ENCODE measurements at places on chromosomes 4 and X. TPM values are rescaled to one million over a fixed set of nuclear protein-coding genes. Genes with fewer than 3 reads are reported as not detected.

SAGE1 gene
- total RNA-seq = not detected

DNA sequence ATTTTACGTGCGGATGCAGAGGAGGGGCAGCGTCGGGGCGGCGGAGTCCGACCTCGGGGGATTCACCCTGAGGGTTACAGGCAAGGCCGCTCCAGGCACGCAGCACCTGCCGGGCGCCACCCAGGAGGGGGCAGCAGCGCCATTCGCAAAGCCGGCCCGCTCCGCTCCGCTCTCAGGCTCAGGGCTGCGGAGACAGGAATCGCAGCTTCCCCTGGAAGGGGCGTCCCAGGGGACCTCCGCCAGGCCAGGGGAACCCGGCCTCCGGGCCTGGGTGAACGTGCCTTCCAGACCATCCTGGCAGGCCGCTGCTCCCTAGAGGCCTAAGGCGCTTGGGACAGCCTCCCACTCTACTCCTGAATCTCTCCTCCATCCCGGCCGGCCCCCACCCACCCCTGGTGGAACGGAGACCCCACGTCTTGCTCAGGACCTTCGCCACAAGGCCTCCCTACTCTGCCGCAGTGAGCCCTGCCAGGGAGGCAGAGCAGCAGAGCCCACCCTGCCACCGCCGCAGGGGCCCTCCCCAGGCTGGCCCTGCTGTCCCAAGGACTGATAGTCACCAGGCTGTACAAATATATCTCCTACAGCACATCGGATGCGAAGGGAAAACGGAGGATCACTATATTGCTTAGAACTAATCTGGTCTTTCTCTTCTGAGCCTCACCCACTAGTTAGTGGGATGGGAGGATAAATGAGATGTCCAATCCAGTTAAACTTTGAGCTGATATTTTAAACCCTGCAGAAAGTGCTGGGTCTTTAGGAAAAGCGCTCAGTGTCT, 115.0 kb downstream of the SMIM20 start:
- DNase-seq = peak; percentile 56

- no peak for DNase-seq
These were observed 436.2 kb downstream of the FAT4 start for GRCh38 chr4:125750828-125751466.

- DNase-seq = no peak
These were observed 103.4 kb downstream of the PDE5A start for GRCh38 chr4:119525005-119525749.

ARX gene
- total RNA-seq = not detected

DNA sequence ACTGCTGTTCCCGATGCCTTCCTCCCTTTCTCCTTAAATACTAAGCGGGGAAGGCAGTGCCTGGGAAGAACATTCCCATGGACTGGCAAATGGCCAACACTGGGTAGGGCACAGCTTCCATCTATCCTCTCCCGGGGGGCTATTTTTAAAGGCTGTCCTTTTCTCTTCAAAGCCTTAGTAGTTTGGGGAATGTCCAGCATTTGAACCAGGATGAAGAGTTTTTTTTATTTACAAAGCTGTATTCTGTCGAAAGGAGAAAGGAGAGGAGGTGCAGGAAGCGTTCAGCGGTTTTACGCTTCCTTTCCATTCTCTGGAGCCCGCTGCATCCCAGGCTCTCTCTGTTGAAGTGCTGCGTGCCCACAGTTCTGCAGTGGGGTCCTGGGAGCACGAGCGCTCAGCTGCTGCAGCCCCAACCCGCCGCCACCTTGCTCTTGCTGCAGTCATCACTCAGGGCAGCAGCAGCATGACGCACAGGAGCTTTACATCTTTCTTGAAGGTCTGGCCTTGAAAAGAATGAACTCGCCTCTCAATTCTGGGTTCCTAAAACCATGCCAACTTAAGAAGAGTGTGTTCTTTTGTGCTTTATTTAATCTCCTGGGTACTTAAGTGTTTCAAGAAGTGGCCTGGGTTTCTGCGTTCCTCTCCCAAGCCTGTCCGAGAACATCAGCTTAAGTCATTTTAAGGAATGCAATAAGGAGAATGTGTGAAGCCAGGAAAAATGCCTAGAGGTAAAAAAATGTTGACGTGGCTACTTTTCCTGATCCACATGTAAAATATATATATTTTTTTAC, 427.2 kb downstream of the MAPK10 start:
- DNase-seq = no peak

GRCh38 chrX:16577483-16578029, 72.4 kb upstream of the S100G start:
- DNase-seq = no peak

GRCh38 chrX:51759055-51759839, 16.0 kb downstream of the GSPT2 start:
- DNase-seq = no peak

GRCh38 chr4:88059766-88060165, 52.3 kb downstream of the PKD2 start:
- no peak for DNase-seq

NIPAL1 gene
- total RNA-seq = 8.6 TPM

DRP2 gene
- 0.30 TPM for total RNA-seq

- DNase-seq = no peak
These were observed 104.3 kb downstream of the PARM1 start for GRCh38 chr4:75037252-75037651.

SPANXC gene
- total RNA-seq = not detected

DNA sequence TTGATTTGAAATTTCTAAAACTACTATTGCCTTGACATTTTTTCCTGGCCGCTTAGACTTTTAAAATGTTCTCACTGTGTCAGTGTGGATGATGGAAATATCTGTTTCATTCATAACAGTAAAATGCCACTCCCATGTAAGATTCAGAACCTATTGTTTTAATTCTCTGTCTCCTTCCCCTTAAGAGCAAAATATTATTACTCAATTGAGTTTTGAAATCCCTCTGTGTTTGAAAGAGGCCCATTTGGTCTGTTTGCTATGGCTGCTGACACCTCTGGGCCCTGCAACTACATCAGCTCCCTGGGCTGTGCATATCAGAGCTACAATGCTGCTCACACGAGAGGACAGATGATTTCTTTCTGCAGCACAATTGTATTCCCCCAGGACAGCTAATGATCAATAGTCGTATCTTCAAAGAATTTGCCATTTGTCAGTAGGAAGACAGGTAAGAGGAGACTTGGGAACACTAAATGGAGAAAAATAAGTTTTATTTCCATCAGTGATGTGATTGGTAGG, 388.0 kb upstream of the GALNT7 start:
- no peak for DNase-seq

GRCh38 chr4:68272380-68272779, 26.9 kb upstream of the TMPRSS11B start:
- no peak for DNase-seq

FGG gene
- 1.8 TPM for total RNA-seq

DNA sequence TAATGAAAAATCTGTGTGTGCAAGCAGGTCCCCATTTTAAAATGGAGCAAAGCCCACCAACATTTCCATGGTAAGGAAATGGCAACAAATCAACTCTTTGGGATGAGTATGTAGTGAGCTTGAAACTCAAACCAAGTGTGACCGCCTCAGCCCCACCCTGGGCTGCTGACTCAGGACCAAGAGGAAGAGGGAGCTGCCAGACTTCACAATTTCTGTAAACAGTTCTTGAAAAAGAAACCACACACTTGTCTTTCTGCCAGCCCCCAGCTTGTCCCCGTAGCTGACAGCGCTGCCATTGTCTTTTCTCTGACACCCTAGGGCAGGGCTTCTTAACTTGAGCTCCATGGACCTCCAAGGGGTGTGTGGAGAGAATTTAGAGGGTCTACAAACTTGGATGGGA, 10.3 kb downstream of the RTL5 start:
- peak; percentile 21 for DNase-seq

DNA sequence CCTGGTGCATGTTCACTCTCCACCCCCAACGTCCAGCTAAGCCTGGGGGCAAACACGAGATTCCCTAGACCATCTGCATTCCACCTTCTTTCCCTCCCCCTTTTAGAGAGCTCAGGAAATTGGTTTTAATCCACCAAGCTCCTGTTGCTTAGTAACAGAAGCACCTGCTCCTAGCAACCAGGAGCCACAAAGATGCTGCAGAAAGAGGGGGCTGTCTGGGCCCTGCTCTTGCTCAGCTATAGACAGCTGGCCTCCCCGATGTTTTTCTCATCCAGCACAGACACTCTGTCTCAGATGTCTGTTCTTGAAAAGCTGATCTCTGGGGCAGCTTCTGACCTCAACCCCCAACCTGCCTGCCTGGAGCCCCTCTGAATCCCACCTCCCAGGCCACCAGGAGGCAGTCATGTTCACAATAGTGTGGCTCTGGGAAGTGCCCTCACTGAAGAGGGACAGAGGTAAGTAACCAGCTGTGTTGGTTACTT, 71.5 kb downstream of the SLC16A2 start:
- DNase-seq = no peak
